ENCODE measurements at places on chromosomes 11 and 22.

DNA sequence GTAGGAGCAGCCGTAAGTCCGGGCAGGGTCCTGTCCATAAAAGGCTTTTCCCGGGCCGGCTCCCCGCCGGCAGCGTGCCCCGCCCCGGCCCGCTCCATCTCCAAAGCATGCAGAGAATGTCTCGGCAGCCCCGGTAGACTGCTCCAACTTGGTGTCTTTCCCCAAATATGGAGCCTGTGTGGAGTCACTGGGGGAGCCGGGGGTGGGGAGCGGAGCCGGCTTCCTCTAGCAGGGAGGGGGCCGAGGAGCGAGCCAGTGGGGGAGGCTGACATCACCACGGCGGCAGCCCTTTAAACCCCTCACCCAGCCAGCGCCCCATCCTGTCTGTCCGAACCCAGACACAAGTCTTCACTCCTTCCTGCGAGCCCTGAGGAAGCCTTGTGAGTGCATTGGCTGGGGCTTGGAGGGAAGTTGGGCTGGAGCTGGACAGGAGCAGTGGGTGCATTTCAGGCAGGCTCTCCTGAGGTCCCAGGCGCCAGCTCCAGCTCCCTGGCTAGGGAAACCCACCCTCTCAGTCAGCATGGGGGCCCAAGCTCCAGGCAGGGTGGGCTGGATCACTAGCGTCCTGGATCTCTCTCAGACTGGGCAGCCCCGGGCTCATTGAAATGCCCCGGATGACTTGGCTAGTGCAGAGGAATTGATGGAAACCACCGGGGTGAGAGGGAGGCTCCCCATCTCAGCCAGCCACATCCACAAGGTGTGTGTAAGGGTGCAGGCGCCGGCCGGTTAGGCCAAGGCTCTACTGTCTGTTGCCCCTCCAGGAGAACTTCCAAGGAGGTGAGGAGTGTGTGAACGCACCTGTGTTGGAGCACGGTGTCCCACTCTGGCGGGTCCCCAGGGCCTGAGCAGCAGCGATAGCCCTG, at the start of gene TAGLN:
Gene TAGLN, plus strand, starts transcription at position 318 of the 863 bp plus-strand sequence. CDS start 3,644 bp downstream, outside the sequence.
- DNase-seq, result no peak

DNA sequence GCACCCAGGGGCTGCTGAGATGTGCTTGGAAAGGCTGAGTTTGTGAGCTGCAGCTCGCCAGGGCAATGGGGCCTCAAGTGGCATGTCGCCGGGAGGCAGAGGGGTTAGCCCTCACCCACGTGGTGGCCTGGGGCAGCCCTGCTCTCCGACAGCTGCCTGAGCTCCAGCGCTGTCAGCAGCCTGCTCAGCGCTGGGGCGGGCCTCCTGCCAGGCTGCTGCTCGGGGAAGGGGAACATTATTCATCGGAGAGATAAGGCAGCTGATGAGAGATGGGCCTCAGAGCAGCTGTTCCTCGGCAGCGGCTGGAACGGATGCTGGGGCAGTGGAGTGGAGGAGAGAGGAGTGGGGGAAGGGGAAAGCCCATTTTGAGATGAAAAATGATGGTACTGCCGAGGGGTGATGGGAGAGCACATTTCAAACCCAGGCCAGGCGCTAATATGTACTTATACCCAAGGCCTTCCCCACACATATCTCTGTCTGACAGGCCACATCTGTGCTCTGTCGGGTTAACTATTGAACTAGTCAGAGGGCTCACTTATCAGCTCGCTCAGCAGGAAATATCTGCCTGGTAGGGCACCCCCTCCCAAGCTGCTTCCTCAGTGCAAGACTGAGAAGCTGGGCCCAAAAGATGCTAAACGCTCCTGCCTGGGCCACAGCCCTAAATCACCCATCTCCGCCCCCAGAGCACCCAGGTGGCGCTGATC, 79.5 kb downstream of the TIMP3 start:
- no peak for DNase-seq

DNA sequence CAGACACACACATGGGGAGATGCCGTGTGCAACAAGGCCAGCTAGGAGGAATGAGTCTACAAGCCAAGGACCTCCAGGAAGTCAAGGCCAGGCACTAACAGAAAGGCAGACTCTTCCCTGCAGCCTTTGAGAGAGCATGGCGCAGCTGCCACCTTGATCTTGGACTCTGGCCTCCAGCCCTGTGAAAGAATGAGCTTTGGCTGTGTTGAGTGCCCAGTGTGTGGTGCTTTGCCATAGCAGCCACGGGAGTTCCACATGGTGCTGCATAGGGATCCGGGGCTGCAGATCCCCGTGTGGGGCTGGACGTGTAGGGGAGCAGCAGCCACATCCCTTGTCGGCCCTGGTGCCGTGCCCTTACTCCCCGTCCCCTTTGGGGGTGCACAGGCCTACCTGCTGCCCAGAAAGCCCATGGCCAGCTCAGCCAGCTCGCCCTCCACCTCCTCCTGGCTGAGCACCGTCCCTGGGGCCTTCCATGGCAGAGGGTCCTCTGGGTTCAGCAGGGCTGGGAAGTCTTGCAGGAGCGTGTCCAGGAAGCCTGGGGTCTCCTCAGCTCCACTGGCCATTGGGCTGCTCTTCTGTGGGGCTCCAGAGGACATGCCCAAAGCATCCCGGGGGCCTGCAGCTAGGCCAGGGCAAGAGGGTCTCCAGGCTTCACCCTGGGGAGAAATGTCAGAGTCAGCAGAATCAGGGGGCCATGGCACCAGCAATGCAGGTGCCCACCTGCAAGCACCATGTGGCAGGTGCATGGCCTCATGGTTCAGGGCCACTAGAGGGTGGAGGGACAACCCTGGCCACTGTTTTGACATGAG, 7.0 kb downstream of the PPM1F start:
- no peak for DNase-seq

DNA sequence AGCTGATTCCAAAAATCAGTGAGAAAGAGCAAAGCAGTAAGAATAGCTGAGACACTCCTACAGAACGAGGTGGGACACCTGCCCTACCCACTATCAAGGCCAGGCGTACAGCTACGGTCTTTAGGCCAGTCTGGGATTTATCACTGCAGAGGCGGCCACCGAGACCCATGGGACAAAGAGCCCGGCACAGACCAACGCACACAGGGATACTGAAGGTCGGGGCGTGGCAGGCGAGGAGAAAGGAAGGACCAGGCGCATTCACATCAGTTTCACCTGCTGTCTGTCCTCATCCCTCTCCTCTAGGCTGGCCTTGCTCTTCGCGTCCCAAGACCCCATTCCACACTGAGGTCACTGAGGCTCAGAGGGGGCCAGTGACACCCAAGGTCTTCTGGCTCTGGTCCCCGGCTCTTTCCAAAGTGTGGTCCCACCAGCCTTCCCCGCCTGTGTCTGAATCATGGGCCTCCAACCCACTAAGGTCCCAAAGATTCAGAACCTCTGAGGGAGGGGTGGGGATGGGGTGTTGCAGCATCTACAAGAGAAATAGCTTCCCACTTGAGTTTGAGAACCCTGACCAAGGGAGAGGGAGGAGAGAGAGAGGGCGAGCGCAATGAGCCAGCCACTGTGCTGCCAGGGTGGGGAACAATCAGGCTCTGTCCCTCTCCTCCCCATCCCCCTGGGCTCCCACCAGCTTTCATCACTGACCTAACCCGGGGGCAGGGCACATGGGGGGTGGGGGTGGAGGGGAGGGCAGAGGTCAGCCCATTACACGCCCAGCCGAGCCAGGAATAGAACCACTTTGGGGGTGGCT, 7.2 kb upstream of the PICK1 start:
- no peak for DNase-seq

DNA sequence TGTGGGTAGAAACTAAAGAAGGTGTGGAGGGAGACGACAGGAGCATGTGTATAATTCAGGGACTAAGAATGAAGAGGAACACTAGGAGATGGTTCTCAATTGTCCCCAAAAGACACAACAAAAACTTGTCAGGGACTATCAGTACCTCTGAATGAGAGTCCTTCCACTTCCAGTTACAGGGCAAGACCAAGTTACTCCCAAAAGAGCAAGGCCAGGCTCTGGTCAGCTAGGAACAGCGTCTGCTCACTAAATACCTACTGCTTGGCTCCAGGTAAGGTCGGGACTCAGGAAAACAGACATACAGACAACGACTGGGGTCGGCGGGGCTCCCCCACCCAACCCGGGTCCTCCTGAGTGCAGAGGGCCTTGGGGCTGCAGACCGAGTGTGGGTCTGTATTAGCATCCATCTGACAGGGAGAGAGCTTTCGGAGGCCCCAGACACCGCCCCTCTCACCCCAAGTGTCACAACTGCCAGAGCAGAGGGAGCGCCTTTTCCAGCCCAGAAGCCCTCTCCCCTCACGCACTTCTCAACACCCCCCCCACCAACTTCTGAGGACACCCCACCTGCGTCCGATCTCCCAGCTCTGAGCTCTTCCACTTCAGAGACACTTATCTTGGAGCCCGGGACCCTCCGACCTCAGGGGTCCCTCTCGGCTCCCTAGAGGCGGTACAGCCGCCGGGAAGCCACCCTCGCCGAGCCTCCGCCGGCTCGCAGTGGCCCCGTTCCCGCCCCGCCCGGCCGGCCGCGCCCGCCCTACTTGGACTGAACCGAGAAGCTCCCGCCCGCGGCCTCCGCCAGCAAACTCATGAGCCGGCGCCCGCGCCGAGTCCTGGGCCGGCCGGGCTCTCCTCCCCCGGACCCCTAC, 522 bp downstream of the RHOG start:
- DNase-seq, result peak; percentile 50

DNA sequence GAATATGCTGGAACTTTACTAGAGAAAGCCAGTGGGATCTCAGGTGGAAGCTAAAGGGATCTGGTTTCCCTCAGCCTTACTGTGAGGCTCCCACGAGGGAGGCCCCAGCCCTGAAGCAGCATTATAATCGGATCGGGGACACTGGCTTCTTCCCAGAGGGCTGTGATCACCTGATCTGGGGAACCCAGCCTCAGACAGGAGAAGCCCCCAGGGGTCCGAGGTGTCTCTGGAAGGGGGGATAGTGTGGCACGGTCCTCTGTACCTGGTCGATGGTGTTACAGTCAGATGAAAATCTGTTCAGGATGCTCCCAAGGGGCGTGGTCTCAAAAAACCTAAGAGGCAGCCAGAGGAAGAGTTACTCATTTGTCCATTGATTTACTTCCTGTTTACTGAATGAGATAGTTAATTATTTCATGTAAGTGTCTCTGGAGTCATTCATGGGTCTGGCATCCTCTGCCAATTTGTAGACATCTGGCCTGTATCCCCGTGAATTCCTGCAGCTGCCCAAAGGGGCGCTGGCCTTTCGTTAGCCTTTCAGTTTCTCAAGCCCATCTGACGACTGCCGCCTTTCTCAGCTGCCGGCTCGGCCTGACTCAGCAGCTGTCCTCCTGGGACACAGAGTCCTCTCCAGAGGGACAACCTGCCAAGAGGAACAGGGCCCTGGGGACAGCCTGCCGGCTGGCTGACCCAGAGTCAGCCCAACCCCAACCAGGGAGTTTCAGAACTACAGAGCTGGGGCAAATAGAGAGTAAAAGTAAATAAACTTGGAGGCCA, 17.0 kb upstream of the KCNJ11 start:
- DNase-seq, result no peak

GRCh38 chr11:61194981-61195695, 8.2 kb upstream of the PGA3 start:
- DNase-seq, result no peak

DNA sequence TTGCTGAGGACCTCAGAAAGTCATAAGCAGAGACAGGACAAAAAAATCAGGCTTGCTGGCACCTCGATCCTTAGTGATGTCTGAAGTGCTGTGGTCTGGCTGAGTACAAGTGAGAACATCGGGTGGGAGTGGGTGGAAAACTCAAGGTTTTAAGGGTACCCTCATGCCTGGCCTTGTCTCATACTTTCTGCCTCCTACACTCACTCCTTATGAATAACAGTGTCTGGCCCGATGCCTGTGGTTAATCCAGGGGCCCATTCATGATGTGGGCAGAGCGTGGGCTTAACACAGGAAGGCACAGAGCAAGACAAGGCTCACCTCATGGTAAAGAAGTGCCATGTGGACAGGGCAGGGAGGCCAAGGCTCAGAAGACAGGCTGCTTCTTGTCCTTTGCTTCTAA, 11.0 kb upstream of the UCP3 start:
- no peak for DNase-seq

- no peak for DNase-seq
These were observed 73.2 kb upstream of the PRR5 start for GRCh38 chr22:44628835-44629234.

DNA sequence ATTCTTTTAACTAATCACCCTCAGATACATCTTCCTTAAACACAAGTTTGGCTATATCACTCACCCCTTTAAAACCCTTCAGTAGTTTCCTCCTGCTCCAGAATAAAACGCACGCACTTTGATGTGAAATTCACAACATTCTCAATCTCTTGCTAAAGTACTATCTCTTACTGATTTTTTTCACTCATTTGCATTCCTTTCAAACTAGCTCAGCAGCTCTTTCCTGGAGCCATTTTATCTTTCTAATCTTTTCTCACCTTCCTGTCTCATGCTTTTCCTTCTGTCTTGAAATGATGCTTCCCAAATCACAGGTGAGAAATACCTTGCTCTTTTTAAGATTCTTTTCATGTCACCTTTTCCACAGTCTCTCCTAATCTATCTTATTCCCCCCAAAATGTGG, 1074.4 kb downstream of the DLG2 start:
- DNase-seq, result no peak

- DNase-seq, result no peak
These were observed 44.6 kb upstream of the ELF5 start for GRCh38 chr11:34558211-34558610.

DNA sequence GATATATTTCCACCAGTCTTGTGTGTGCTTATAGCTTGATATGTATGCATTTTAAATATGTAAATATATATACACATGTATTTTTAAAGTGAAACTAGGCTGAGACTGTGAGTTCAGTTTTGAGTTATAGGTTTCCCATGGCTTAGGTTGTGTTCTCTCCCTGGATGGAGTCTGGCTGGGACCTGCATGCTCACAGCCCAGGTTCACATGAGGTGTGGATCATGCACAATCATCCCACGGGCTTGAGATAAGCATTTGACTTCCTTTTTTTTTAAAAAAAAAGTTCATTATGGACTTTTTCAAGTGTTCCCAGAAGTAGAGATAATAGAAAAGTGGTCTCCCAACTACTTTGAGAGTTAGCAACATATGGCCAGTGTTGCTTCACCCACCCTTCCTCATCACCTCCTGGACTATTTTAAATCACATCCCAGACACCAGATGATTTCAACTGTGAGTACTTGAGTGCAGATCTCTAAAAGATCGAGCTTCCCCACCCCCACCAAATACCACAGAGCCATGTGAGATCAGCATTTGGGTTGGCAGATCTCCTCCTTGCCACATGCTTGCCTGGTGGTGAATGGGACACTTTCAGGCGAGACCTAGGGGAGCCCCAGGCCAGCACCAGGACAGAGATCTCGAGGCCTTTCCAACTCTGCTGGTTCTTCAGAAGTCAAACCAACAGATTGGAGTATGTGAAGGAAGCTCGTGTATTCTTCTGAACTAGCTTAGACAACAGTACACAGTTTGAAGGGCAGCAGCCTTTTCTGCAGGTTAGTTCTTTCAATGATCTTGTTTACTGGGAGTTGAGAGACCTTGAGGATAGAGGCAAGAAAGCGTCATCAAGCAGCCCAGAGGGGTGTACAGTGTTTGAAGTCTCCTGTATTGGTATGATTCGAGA, 15.9 kb downstream of the MED15 start:
- DNase-seq, result no peak

DNA sequence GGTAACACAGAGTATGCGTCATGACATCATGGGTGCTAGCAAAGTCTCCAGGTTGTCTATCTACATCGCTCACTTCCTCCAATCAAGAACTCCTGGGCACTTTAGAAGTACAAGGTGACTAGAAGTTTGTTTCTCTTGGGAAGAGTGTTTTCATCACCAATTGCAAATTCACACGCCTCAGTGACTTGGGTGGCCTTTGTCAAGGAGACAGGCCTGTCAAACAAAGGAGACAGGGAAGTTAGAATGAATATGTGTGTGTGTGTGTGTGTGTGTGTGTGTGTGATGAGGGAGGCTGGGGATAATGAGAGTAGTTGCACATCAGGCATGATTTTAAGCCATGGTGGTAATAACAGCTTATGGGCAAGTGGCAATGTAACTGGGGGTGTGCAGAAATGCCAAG, 953.2 kb downstream of the OPCML start:
- no peak for DNase-seq

All from CD4-positive, CD25-positive, alpha-beta regulatory T cell (primary cell).